Trophoblast cell (in vitro differentiated cells and primary cell): ENCODE measurements at places on chromosomes 11 and 22.

- DNase-seq = peak; percentile 20
Measured at GRCh38 chr11:101862391-101863233, 52.2 kb upstream of the CEP126 start.

- DNase-seq = no peak
Measured at GRCh38 chr11:118342503-118343161, at the start of gene CD3D. Gene CD3D, minus strand, starts transcription at chr11:118342705. Its CDS starts 98 bp downstream, at chr11:118342607.

DNA sequence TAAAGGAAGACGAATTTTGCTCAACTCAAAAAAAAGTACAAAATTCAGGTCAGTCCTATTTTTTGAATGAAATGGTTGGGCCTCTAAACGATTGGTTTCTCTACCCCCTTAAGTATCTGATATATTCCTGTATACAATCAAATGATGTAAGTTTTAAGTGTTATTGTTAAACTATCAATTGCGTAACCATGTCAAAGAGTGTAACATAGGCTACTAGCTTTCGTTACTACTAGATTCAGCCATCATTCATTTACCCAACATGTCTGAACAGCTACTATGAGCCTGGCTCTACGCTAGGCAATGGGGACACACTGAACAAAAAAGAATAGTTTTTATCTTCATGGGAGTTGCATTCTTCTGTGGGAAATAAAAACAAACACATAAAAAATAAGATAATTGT is 3.3 kb downstream of the RAB6A start:
- DNase-seq = no peak

GRCh38 chr11:115334932-115335788 is 169.1 kb downstream of the CADM1 start:
- no peak for DNase-seq

GRCh38 chr22:41522813-41523212 is 21.5 kb downstream of the POLR3H start:
- DNase-seq = no peak

DNA sequence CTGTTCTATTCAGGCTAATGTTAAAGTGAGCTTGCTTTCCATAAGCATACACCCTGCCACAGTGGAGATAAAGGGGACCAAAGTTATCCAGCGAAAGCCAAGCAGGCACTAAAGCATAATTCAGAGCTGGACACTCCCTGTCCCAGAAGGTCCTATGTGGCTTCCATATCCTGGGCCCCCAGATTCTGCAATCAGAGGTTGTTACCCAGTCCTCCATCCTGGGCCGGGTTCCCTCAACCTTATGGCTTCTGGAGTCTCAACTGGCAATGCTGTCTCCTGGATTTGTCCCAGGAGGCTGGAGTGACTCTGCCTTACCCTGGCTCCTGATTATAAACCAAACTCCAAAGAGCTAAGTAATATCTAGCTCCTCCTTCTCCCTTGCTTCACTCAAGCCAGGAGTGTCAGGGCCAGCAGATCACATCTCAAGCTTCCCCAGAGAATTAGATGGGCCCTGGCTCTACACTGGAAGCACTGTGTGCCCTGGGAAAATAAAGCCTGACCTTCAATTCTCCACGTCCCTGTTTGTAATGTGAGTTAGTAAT is 14.0 kb upstream of the SMIM35 start:
- no peak for DNase-seq
